PC-3 (cell line): ENCODE measurements at places on chromosomes 12 and 14. TPM values are rescaled to one million over a fixed set of nuclear protein-coding genes. Genes with fewer than 3 reads are reported as not detected.

The TOMM20L gene
- not detected in 2 replicates for total RNA-seq

The KRT3 gene
- total RNA-seq, result 0.17 and 0.33 TPM in 2 replicates

The RFLNA gene
- total RNA-seq, result not detected in 2 replicates

The KCNA5 gene
- not detected in 2 replicates for total RNA-seq

The CIROP gene
- not detected in 2 replicates for total RNA-seq

The TMEM30B gene
- 70.6 and 85.3 TPM in 2 replicates for total RNA-seq

The WDR89 gene
- 12.1 and 19.0 TPM in 2 replicates for total RNA-seq

The NOPCHAP1 gene
- 21.8 and 37.8 TPM in 2 replicates for total RNA-seq

The AQP2 gene
- total RNA-seq, result not detected in 2 replicates

The PLEKHG3 gene
- total RNA-seq, result 49.6 and 64.0 TPM in 2 replicates

The LALBA gene
- total RNA-seq, result not detected in 2 replicates

The TMEM119 gene
- total RNA-seq, result not detected in 2 replicates

The MSRB3 gene
- total RNA-seq, result 4.5 and 5.9 TPM in 2 replicates
